Activated T-helper 1 cell treated with anti-CD3 and anti-CD28 coated beads, Interleukin-2, amount 50 U/mL, for 16 hours (primary cell): ENCODE measurements at places on chromosomes 5 and 9.

GRCh38 chr5:51657340-51658240 is 274.3 kb downstream of the ISL1 start:
- DNase-seq = no peak

- DNase-seq = no peak
These were observed 90.0 kb downstream of the TRIM32 start for GRCh38 chr9:116777116-116777515.

- DNase-seq = no peak
These were observed 134.5 kb downstream of the MTX3 start for GRCh38 chr5:79856456-79857055.

GRCh38 chr9:82333671-82334070 is 345.1 kb downstream of the SPATA31D1 start:
- no peak for DNase-seq
